A549 treated with GW870086 at 1 μM for 4 hours (cell line): ENCODE measurements at places on chromosomes 1 and 21. TPM values are rescaled to one million over a fixed set of nuclear protein-coding genes. Genes with fewer than 3 reads are reported as not detected.

The SPATA21 gene
- total RNA-seq: 0.05 to 0.11 TPM (median 0.06 TPM) in 4 of 5 replicates, not detected in the other

The JAM2 gene
- total RNA-seq: not detected in 5 replicates

The LRRC52 gene
- total RNA-seq: not detected in 5 replicates

The PCP4L1 gene
- 0.10 to 0.11 TPM in 2 of 5 replicates, not detected in the others for total RNA-seq

The ZNF496 gene
- 15.7 to 19.8 TPM (median 17.1 TPM) in 5 replicates for total RNA-seq

The DENND2D gene
- 1.2 to 1.5 TPM (median 1.4 TPM) in 5 replicates for total RNA-seq

The C4BPA gene
- 0.46 to 0.77 TPM (median 0.54 TPM) in 5 replicates for total RNA-seq

The MROH9 gene
- not detected in 5 replicates for total RNA-seq

The GRHL3 gene
- total RNA-seq: 0.83 to 1.1 TPM (median 0.99 TPM) in 5 replicates

The NBPF20 gene
- 2.9 to 3.6 TPM (median 3.2 TPM) in 5 replicates for total RNA-seq

The LCE2B gene
- total RNA-seq: not detected in 5 replicates

The WDR64 gene
- total RNA-seq: not detected in 5 replicates

The PRAMEF27 gene
- not detected in 5 replicates for total RNA-seq

The SRGAP2B gene
- total RNA-seq: 13.4 to 18.2 TPM (median 17.1 TPM) in 5 replicates

The RPRD2 gene
- total RNA-seq: 12.5 to 15.2 TPM (median 14.3 TPM) in 5 replicates

The OR2T2 gene
- not detected in 5 replicates for total RNA-seq

The S100A7A gene
- total RNA-seq: not detected in 5 replicates

The SMCP gene
- total RNA-seq: not detected in 5 replicates

The BCL2L15 gene
- total RNA-seq: 0.19 to 1.7 TPM (median 0.75 TPM) in 5 replicates
